Stimulated activated CD8-positive, alpha-beta memory T cell treated with anti-CD3 and anti-CD28 coated beads, Interleukin-2, amount 100 ng/mL, for 1 hour (primary cell): ENCODE measurements at places on chromosomes 3 and 15.

- DNase-seq, result no peak
Measured at GRCh38 chr3:99475229-99475628, 163.2 kb upstream of the COL8A1 start.

- DNase-seq, result no peak
Measured at GRCh38 chr3:40593351-40593750, 68.6 kb downstream of the ZNF621 start.

DNA sequence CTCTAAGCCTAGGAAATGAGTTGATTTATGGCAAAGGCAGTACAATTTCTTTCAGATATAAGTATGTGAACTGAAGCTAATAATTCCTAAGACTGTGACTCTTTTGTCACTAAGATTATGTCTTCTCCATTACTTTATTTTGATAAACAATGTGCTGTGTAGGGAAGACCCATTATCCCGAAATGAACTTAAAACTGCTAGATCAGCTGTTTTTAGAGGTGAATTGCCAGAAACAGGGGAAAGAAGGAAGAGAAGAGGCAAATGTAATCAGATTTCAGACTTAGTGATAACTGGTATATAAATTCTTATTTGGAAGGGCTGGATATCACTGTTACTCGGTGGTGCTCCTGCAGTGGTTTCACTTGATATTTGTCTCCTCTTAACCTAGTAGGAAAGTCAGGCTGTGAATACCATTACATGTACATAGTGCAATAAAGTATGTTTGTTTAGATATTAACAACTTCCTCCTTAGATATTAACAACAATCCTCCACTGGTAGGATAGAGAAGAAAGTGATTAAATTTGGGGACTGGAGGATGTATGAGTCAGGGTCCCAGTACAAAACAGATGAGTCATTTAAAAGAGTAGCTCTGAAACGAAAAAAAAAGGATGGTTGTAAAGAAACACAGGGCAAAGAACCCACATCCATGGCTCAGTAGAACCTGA is 338.5 kb upstream of the KCNH8 start:
- no peak for DNase-seq

GRCh38 chr3:115513416-115513800 is 109.9 kb upstream of the GAP43 start:
- DNase-seq, result no peak

DNA sequence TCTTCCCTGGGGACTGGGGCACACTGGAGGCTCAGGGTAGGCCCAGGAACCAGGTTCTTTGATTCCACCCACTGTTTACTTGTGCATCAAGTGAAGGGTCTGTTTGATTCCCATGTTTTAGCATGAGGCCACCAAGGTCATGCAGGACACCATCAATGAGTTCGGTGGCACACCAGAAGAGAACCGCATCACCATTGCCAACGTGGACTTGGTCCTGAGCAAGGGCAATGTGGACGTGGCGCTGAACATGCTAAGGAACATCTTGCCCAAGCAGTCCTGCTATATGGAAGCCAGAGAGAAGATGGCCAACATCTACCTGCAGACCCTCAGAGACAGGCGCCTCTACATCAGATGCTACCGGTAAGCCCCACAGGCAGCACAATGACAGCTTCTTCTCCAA is 21.5 kb downstream of the TTC21A start:
- no peak for DNase-seq

DNA sequence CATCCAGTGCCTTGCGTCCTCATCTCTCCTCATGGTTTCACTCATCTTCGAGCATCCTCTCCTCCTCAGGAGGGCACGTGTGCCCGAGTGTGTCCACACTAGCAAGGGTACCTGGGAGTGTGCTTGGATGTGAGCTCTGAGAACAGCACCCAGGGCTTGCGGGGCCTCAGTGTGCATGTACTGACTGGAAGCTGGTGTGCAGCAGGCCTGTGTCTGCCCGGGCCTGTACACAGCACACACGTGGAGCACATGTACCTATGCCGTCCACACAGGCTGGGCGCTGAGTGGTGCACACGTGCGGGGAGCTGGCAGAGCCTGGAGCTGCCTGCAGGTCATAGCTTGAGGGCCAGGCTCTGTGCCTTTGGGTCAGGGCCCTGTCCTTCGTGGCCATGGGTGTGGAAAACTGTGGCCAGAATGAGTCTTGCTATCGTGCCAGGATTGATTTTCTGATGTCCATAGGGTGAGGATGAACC is 34.9 kb downstream of the TSPAN3 start:
- no peak for DNase-seq

DNA sequence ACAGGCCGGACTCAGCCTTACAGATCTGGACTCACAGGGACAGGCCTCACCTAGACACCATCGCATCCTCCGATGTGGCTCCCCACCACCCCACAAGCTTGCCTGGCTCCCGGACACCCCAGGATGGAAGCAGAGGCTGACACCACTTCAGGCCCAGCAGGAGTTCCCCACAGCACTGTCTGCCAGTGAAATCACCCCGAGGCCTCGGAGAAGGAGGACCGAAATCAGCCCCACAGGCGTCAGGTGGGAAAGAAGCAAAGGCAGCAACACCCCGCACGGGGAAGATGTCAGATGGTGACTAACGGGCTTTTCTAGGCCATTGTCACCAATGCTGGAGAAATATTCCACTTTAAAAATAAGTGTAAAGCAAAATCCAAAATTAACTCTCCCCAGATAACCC is 18.6 kb downstream of the ADCY5 start:
- no peak for DNase-seq

DNA sequence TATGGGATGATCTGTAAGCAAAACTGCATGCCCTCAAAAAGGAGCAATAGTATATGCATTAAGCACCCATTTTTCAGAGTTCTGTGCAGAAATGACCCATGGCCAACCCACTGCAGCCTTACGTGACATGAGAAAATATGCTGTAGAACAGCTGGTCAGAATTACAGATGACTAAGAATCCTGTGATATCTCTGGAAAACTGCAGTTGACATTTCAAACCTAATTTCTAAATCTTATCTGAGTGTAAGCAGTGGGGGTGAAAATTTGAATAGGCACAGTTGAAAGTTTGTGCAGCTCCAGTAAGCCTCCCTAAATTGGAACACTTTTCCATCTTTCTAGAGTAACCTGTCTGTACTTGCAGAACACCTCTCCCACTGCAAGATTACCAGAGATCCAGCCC is 28.7 kb upstream of the COL6A6 start:
- DNase-seq, result no peak

DNA sequence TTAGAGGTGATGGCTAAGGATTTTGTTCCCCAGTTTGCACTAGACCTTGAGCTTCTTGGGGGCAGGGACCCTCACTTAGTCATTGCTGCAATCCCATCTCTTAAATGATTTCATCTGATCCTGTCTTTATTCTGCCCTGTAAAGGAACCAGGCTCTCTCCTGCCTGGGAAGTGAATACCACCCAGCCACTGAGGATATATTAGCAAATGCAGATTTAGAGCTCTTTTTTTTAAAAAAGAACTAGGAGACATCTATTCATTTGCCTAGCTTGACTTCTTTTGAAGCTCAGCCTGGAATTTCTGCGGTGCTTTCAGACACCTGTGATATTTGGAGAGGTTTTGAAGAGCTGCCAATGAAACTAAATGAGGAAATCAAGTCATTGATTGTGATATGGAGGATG is 41.8 kb downstream of the CA12 start:
- DNase-seq, result no peak
